ENCODE measurements at places on chromosomes 2 and 18.

- DNase-seq, result no peak
These were observed 47.8 kb downstream of the ZAP70 start for GRCh38 chr2:97761192-97761591.

DNA sequence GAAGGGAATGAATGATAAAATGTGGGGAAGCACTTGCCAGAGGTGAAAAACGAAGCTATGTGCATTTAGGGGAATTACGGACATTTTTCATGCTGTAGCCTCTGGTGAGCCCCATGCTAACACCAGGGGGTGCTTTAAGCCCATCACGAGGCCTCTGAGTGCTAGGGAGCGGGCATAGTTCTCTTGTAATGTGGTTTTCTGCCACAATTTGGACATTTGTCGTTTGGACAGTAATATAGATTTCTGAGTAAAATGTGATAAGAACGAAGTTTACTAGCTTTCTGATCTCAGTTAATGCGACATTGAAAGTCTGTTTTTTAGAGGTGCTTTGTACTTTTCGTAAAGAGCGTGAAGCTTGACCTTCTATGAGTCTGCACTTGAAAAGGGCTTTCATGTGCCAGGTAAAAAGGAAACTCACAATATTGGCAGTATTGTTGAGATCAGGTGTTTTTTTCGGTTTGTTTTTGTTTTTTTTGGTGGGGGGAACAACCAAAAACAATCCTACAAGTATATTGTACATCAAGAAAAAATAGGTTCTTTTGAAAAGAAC is 50.6 kb downstream of the TRAF3IP1 start:
- peak; percentile 64 for DNase-seq

DNA sequence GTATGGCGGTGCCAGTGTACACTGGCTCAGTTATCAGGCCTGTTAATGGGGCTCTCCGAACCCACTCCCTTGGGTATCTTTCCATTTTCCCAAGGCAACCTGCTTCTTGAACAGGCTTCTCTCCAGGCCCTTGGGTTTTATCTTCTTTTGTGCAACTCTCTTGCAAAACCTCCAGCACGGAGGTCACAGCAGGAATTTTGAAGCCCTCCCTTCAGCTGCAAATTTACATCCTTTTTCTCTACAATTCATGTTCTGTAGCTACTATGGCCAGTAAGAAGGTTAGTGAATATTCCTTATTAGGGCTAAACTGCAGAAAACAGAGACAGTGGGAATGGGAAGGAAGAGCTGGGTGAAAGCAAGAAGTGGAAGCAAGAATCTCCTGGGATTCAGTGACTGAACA is 10.4 kb upstream of the NPAS2 start:
- no peak for DNase-seq

- no peak for DNase-seq
These were observed 6.3 kb upstream of the SPP2 start for GRCh38 chr2:234044157-234044556.

DNA sequence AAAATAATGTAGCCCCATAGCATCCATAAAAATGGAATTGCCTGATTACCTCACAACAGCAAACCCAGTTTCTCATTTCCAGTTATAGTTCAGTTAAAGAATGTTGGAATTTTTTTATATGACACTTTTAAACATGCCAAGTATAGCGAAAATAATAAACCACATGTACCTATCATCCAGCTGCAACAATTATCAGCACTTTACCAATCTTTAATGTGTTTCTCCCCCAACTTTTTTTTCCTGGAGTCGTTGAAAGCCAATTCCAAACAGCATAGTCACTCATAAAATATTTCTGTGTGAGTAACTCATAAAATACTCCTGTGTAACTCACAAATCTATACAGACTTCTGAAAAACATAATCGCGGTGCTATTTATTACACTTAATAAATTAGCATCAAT is 38.1 kb downstream of the SMAD4 start:
- DNase-seq, result no peak

DNA sequence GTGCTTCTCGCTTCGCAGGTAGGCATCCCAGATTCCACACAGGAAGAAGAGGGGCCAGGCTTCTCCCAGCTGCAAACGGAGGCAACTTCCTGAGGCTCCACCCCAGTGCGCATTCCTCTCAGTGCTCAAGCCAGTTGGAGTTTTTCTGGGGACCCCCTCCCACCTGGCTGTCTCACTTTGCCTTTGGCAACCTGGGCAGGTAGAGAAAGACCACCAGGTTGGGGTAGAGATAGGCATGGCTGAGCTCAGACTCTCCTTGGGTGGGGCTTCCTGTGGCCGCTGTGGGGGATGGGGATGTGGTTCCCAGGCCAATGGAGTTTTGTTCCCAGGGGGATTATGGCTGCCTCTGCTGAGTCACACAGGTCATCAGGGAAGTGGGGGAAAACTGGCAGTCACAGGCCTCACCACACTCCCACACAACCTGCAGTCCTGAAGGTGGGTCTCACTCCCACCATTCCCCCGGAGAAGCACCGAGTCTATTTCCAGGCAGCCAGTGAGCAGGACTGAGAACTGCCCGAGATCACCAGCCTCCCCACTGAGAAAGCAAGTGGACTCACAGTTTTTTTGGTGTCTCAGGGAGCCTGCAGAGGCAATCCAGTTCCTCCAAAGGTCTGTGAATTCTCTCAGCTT is 38.1 kb downstream of the SLC39A10 start:
- no peak for DNase-seq

GRCh38 chr2:155021618-155022017 is 323.1 kb downstream of the KCNJ3 start:
- DNase-seq, result no peak

DNA sequence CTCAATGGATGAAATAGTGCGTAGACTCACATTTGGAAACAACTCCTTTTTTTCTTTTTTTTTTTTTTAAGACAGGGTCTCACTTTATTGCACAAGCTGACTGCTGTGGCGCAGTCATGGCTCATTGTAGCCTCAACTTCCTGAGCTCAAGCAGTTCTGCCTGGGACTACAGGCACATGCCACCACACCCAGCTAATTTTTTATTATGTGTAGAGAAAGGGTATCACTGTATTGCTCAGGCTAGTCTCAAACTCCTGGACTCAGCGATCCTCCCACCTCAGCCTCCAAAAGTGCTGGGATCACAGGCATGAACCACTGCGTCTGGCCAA is 17.4 kb downstream of the HAT1 start:
- no peak for DNase-seq

- DNase-seq, result no peak
These were observed 1302.6 kb upstream of the FAM98A start for GRCh38 chr2:34901739-34902138.

DNA sequence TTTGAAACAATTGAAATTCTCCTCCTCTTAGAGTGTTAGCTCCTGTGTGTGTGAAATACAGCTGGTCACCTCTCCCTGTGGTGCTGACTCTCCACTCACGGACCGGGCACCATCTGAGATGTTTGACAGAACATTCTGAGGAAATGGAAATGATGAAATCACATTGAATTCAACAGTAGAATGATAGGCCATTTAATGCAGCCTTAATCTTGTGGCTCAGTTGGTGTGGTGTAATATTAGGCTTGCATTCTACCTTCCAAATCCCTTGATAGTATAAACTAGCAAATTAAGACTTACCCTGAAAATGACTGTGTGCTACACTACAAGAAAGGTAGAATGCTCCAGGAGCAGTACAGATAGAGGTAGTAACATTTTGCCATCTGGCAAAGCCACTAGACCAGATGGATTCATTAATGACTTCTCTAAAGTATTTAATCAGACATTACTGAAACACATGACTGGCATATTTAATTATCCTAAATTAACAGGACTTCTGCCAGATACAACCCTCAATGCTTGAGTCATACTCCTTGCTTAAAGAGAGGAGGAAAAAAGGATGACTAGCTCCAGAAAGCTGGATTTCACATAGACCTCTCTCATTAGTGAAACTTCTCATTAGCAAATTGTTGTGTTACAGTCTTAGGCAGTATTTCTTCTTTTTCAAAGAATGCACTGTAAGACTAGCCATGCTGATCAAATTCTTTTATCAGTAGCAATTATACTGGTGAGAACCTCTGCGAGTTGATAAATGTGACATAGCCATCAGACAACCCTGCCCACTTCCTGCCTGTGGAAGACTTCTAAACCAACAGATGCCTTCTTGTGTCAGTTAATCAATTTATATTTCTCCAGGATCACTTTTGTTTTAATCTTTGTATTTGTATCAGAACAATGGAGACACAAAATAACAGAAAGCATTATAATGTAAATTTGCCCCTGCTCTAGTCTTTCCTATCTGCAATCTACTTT is 80.6 kb downstream of the EML6 start:
- DNase-seq, result no peak

DNA sequence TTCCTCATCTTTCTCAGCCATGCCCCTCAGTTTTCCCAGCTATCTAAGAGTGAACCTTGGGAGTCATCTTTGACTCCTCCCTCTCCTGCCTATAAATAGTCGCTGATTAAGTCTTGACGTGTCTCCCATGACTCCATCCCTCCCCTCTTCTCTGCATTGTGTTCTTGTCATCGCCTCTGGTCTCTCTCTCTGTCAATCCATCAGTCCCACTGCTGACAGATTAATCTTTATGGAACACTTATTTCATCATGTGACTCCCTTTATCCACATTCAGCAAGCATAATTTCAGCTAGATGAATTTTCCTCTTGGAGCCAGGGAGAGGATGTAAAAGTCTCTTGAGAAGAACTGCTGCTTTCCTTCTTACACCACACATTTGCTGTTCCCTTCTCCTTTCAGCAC is 9.4 kb downstream of the ADAM23 start:
- DNase-seq, result no peak

DNA sequence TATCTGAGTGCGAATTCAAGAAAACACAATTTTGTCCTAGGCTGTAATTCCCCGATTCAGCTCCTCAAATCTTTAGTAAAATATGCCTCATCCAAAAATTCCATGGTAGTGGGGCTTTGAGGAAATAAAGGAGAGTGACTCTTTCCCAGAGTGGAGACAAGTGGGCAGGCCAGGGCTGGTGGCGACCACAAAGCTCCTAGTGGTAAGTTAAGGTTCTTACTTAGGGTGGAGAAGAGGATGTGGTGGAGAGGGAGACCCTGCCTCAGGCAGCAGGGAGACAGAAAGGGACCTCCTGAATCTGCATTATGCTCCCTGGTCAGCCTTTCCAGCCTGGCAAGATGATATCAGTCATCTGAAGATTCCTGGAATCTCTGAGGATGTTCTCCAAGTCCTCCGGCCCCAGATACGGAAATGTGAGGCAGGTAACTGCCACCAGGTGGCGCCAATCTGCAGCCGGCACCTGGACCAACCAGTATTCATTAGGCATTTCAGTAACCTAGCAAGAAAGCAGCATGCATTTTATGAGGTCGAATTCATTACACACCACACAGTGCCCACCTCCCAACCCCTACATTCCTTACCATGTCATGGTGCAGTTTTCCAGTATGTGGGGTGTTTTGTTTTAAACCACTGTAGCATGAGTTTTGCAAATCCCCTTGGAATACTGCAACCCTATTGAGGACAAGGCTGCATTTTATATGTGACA is 106.4 kb downstream of the POLE4 start:
- DNase-seq, result no peak

DNA sequence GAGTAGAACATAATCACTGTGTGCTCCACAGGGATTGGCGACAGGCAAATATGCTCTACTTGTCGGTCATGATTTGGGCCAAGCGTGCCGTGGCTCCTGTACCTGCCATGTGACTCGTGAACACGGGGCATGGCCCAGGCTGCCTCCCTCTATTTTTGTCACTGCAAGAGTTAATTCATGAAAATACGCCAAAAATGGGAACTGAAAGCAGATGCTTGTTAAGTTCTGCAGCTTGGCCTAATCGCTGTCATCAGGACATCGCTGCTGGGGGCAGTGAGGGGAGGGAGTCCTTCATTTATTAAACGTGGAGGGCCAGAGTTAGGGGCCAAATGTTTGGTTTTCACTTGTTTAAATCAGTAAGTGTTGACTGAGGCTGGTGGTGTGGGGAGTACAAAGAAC is 177.8 kb downstream of the BCL2 start:
- DNase-seq, result no peak

DNA sequence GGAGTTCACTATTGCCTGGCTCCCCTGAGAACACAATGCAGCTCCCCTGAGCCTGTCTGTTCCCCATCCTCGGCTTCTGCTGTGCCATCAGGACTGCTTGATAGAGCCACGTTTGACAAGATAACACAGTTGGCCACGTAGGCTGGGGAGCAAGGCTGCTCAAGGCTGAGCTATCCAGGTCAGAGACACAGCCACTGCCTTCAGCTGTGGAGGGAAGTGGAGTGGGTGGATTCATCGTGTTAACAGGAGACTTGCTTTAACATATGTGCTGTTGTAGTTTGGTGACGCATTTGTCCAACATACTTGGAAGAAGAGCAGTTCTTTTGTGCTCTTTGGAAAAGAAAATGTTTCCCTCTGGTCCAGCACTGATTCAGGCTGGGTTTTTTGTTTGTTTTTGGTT is 68.8 kb downstream of the WDSUB1 start:
- no peak for DNase-seq

DNA sequence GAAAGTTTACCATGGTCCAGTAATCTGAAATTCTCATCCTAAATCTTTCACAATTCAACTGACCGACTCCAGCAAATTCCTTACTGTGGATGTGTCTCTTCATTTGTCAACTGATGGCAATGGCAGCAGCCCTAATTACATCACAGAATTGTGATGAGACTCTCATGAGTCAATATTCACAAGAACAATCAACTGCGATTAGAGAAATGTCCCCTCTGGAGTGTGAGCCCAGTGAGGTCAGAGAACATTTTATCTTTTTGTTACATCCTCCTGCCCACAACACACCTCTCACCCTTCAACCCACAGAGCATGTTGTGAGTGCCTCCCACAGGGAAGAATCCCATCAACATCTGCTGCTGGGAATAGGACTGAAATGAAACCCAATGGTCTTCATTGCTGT is 73.6 kb downstream of the CD226 start:
- DNase-seq, result no peak

DNA sequence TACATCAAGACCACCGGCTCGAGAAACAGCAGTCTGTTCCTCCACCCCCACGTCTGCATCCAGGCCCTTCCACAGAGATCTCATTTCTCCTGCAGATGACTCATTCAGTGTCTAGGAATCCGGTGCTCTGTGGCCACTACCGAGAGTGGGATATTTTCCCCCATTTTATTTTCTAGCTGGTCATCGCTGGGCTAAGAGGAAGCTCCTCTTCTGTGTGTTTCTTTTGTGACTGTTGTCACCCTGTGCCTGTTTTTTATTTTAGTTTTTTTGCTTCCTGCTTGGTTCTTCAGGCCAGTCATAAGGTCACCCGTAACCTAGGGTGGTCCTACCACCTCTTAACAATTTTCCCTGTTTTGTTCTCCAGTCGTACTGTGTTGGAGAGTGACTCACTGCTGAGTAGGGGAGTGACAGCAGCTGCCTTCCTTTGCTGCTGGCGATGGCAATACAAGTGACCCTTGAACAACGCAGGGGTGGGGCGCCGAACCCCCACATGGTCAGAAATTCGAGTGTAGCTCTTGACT is 6.7 kb downstream of the RAMP1 start:
- no peak for DNase-seq

DNA sequence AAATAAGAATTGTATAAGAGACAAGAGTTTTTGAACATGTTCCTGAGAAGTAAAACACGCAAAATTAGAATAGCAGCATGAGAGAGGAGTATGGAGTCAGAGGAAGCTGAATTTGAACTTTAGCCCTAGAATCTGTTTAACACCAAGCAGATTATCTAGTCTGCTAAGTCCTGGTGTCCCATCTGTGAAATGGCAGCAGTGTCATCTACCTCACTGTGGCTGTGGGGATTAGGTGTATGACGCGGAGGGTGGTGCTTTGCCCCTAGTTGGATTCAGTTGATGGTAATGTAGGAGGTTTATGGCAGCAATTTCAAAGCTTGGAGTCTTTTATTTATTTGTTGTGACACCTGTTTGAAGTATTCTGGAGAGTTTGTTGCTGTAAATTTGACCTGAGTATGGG is 79.2 kb downstream of the ZNF532 start:
- DNase-seq, result no peak

- peak; percentile 34 for DNase-seq
These were observed 119.9 kb upstream of the NDUFV2 start for GRCh38 chr18:8982416-8983183.
